ENCODE measurements at places on chromosomes 11 and 22.
A peak's percentile ranks its signal among the peaks of the same experiment; 100 is the strongest.

DNA sequence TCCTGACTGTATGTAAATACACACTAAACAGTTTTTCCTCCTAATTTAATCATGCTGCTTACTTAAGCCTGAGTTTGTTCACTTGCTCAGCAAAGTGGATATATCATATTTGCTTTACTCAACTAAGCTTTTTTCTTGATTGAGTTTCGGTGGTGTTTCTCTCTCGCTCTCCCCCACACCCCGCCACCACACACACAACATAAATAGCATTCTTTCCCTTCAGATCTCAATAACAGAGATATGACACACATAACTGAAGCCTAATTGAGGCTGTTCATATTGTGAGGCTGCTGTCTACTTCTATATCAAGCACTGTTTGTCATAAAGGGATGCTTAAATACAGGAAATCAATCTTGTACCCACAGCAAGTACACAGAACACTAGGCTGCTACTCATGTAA, 364.9 kb downstream of the FAT3 start:
- DNase-seq, result no peak

DNA sequence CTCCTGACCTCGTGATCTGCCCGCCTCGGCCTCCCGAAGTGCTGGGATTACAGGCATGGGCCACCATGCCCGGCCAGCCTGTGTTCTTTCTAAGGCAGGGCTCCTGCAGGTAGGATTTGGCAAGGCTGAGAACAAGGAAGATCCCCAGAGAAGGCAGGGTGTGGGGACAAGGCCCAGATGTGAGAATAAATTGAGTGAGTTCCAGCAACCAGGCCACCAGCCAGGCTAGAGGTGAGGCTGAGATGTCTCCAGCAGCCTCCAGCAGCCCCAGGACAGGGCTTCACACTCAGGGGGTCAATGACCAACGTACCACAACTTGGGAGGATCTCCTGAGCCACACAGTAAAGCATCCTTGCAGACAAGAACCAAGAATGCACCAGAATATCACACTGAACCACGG, 75.1 kb downstream of the BUD13 start:
- DNase-seq, result no peak

GRCh38 chr11:36316049-36316448, 20.0 kb downstream of the PRR5L start:
- DNase-seq, result no peak

DNA sequence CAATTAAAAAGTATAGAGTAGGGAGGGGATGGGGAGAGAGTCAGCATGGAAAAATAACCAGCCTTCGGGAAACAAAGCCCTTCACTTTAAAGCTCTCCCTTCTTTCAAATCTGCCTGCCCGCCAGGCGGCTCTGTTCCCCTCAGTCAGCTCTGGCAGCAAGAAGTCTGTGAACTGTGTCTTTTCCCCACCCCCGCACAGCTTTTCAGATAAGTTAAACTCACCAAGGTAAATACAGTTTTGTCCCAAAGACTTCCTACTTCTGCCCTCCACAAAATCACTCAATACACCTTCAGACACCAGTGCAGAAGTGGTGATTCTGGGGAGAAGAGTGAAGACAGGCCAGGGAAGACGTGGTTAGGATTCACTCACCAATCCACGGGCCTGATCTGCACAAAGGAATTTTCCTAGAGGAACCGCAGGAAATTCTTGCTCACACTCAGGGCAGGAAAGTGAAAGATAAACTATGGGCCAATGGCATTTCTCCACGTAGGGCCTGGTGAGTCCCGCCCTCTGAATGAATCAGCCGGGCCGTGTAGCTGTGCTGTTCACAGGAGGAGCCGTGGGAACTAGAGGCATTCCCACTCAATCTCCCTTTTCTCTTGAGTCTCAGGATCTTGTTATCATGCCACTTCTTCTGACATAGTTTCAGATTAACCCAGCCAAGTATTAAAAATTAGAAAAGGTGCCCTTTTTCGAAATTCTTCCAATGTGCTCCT, at the start of gene TRIM5:
TRIM5 (minus strand) TSS at position 429 of the 717 bp plus-strand sequence. CDS start 4,897 bp downstream, outside the sequence.
- DNase-seq, result peak; percentile 76

GRCh38 chr11:131817687-131818188, 447.3 kb downstream of the NTM start:
- DNase-seq, result no peak

GRCh38 chr11:107017433-107018218, 650 bp downstream of the GUCY1A2 start:
- no peak for DNase-seq
